ENCODE measurements at places on chromosomes 6 and 20.

DNA sequence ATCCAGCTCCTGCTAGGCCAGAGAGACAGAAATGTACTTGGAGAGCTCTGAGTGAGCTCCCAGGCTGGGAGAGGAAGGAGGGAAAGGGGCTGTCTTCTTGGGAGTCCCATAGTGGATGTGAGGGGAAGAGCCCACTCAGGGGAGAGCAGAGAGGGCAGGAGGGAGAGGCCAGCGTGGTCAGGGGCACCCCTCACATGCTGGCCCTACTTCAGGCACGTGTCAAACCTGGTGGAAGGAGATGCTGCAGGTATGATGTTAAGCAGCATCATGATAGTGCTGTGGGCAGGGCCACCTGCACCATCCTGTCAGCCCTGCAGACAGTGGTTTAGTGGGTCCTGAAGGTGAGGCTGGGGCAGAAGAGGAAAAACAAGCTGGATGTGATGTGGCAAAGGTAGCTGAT is 265.4 kb upstream of the RNF24 start:
- no peak for DNase-seq

GRCh38 chr6:154504102-154504501 is 6.4 kb downstream of the CNKSR3 start:
- no peak for DNase-seq

DNA sequence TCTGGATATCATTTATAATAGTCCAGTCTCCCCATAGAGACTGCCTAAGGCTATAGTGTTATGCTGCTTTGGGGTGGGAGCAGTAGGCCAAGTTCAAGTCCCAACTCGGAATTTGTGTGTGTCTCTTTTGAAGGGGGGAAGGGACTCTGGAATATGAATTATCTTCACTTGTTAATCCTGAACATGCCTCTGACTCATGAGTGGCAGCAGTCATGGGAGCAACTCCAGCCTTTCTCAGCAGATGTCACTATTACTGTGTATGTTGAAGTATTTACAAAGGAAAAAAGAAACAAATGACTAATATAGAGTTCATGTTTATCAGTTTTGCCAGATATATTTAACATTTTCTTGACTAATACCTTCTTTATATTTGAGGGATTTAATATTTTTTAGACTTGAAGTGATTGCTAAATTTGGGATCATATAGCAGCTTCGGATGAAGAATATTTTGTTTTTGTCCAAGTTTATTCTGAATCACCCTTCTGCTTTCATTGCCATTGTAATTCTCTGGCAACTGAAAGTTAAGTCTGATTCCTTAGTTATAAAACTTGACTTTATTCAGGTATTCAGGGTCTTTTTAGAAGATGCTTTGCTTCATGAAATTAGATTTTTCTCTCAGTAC is 23.4 kb downstream of the FAM217A start:
- DNase-seq, result no peak

- no peak for DNase-seq
Observed at GRCh38 chr6:168903613-168904345, 349.9 kb downstream of the THBS2 start.

DNA sequence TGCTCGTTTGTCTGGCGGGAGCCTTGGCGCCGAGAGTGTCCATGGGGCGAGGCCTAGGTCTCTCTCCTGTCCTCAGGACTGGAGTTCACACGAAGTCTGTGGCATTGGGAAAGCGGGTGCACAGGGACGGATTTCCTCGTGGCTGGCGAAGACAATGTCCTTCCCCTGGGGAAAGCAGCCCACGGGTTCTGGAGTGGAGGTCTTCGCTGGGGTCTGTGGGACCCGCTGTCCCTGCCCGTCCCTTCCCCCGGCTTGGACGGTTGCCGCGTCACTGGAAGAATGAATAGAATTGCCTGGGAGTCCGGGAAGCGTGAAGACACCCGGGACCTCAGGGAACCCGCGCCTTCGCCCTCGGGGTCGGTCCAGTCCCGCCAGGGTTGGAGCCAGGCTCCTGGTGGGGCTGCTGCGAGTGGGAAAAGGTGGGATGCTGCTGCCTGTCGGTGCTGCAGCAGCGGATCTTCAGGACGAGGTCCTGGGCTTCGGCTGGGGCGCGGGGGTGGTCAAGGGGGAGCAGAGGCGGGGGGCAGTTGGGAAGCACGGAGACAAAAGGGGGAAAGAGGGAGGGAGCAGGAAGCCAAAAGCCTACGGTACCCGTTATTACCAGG is 441.8 kb upstream of the DEFB115 start:
- no peak for DNase-seq

DNA sequence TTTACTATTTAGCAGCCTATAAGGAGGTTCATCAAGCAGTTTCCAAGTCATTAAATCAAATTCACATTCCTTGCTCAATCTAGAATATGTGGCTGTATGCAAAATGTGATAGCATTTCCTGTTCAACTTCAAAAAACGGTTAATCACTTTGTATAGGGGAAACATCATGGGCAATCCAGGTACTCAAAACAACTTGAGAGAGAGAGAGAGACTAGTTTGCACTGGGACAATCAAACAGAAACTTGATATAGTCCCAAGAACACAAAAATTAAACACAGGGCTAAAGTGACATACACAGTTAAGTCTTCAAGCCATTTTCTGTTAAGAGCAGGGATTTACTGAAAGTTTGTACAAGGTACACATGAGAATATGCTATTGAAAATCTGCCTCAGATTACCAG is 7.4 kb downstream of the CPNE1 start:
- no peak for DNase-seq

- DNase-seq, result no peak
Observed at GRCh38 chr20:53723621-53724020, 130.0 kb upstream of the ZNF217 start.

DNA sequence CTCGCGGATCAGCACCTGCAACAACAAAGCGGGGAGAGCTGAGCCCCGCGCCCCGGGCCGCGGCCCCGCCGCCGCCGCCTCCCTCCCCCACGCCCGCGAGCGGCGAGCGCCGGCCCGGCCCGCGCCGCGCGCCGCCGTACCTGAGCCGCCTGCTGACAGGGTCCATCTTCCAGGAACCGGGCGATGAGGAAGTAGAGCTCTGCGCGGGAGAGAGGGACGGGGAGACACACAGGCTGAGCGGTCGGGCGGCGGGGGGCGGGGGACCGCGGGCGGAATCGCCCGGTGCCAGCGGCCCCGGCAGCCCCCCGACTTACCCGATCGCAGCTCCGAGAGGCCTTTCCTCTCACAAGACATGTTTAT is 359 bp downstream of the PHIP start:
- no peak for DNase-seq

DNA sequence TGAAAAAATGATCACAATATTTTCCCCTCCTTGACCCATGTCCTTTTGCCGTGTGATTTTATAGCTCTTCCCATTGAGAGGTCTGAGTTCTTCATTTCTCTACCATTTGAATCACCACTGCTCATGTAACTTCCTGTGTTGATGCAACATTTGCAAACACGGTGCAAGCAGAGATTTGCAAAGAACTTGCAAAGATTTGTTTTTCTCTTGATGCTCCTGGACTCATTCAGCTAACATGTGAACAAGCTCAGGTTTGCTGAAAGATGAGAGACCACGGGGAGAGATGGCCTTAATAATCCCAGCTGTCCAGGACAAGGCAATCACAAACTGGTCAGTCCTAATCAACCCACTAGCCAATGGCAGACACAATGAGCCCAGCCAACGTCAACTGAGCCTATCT is 8.6 kb downstream of the VNN2 start:
- DNase-seq, result no peak

DNA sequence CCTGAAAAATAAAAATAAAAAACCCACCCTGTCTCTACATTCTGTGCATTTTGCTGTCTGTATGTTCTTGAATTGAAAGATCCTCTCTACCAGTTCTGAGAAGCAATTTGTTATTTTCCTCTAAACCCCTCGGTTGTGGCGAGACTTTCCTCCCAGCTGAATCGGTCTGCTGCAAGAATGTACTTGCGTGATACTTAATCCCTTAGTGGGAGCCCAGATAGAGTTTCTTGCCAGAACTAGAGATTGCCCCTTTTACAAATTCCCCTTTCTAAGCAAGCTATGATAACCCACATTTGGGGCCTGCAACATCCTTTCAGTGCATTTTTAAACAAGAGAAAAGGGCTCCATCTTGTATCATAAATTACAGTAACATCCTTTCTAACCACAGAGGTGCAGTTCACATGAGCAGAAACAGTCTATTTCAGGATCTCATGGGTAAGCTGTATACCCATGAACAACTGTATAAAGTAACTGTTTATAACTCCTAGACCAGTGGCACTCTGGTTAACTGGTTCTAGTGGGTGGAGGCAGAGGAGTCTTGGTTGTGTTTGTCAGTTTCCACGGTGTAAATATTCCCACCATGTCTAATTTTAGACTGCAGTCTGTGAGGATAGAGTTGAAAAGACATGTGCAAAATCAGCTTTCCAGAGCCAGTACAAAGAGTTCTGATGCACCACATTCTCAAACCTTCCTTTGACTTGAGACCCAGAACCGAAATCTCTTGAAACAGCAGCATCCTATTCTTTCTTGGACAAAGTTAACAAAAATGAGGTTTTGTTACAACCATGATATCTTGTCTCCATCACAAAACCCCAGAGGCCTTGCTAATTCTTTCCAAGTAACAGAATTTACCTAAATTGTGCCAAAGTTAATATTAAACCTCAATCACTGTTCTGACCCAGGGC is 113.1 kb upstream of the ZNF217 start:
- no peak for DNase-seq

- no peak for DNase-seq
Observed at GRCh38 chr6:105515054-105515453, 112.2 kb upstream of the PREP start.

- no peak for DNase-seq
Observed at GRCh38 chr20:49701916-49702315, 11.8 kb downstream of the B4GALT5 start.

DNA sequence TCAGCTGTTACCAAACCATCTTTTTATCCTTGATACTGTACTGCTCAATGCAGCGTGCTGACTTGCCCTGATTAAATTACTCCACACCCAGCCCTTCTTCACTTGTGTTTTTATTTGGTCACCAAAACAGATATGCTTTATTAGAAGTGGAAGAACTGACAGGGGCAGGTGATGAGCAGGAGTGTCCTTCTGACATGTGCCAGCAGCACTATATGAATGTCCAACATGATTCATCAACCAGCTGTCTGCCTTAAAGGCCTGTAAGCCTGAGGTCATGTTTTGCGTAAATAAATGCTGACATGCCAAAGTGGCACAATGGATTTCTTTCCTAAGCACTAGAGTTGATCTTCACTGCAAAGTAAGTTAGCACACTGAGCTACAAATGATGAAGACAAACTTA is 15.4 kb downstream of the POPDC3 start:
- no peak for DNase-seq

- no peak for DNase-seq
Observed at GRCh38 chr6:134398453-134398852, 80.5 kb upstream of the SGK1 start.

DNA sequence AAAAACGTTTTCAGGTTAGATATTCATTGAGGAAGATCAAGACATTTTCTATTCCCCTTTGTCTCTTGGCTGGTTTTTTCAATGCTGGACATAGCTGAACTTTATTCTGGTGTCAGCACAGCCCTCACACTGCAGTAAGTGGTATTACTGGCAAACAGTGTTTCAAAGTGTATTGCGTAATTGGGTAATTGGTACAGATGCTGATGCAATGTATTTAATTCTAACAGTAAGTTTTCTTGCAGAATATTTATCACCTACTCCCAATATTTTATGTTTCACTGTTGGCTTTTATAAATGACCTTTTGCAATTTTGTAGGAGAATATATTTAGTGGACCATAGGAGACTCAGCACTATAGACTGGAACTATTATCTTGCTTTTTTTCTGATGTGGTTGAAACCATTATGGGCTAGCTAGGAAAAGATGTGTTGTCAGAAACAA is 287.6 kb upstream of the SOX4 start:
- DNase-seq, result no peak

GRCh38 chr6:147855803-147856482 is 347.5 kb downstream of the SAMD5 start:
- no peak for DNase-seq

GRCh38 chr6:154165478-154165877 is 126.4 kb downstream of the OPRM1 start:
- no peak for DNase-seq

GRCh38 chr6:6225885-6226529 is 94.5 kb downstream of the F13A1 start:
- no peak for DNase-seq

DNA sequence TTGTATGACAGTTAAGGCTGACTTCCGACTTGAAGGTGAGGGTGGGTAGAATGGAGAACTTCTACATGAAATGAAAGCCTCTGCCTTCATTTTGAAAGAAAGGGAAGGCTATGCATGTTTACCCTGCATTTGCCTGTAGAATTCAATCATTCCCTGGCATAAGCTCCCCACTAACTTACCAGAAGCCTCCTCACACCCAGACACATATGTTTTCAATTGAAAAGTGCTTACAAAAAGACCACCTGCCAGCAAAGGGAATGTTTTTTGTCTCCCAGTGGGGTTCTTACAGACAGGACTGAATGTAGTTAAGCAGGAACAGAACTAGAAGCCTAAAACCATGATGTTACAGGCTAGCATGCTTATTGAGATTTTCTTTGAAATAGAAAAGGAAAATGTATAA is 392.1 kb upstream of the HSF2 start:
- no peak for DNase-seq

- DNase-seq, result no peak
Observed at GRCh38 chr6:167722634-167723309, 103.9 kb upstream of the AFDN start.

GRCh38 chr20:34941226-34941625 is 14.4 kb downstream of the GSS start:
- no peak for DNase-seq

DNA sequence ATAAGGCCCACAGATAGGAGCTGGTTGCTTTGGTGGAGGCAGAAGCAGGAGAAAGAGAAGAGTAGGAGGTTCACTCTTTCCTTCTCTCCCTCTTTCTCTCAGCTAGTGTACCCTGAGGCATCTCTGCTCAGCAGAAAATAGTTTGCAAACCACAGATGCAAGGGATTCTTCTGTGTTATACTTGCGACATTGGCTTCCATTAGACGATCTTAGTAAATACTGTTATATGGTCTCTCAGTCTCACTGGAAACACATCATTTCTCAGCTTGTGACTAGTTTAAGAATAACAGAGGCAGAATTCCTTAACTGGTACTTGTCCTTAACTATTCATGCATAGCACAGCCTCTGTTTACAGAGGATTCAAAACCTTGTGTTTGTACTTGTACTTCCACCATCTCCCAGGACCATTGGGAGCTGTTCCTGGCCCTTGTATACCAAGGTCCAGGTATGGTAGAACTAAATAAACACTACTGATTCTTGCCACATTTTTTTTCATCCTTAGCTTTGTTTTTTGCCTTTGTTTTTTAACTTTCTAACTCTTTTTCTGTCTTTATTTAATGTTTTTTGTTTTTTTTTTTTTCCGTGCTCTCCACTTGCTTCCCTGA is 218.2 kb downstream of the OTOR start:
- DNase-seq, result no peak

GRCh38 chr6:167100241-167100674 is 22.6 kb upstream of the CCR6 start:
- no peak for DNase-seq

- no peak for DNase-seq
Observed at GRCh38 chr6:99882128-99882702, 111.8 kb downstream of the MCHR2 start.

DNA sequence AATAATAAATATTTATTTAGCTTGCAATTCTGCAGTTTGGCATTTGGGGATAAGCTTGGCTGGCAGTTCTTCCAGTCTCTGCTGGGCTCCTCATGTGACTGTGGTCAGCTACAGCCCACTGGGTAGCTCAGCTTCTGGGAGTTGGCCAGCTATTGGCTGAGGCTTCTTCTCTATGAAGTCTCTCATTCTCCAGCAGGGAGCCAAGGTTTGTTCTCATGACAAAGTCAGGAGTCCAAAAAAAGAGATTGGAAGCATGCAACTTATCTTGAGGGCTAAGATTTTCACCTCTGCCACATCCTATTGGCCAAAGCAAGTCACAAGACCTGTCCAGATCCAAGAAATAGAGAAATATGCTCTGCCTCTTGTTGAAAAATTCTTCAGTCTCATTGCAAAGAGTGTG is 94.6 kb downstream of the SNAP25 start:
- DNase-seq, result no peak

Measured in stimulated activated CD4-positive, alpha-beta T cell treated with anti-CD3 and anti-CD28 coated beads, TNF-alpha, amount 100 ng/mL, for 1 hour (primary cell).